Esophagus squamous epithelium (tissue), 5 donors: ENCODE measurements at places on chromosomes 1 and 21.

DNA sequence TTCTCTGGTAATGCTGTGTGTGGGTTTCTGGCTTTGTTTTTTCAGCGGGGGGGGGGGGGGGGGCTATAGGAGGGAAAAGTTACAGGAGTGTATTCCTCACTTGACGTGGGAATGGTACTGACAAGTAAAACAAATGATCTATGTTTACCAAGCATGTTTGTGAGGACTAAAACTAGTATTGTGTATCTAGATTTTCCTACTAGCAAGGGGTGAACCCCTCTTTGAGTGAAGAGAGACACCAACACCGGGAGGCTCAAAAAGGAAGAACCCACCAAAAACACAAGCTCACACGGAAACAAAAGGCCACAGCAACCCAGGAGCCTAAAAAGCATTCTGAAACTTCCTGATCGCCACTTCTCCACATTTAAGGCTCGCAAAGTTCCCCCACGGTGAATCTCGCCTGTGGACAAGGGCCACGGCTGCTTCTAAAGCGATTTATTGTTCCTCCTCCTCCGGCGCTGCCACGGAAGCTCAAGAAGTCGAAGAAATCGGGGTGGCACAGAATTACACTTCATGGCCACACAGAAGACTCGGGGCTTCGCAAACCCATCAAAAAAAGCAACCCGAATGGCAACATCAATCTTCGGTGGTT, 703 bp downstream of the PUM1 start:
- no peak for DNase-seq

- no peak for DNase-seq
Observed at GRCh38 chr1:203823306-203823705, 27.9 kb downstream of the ZBED6 start.

DNA sequence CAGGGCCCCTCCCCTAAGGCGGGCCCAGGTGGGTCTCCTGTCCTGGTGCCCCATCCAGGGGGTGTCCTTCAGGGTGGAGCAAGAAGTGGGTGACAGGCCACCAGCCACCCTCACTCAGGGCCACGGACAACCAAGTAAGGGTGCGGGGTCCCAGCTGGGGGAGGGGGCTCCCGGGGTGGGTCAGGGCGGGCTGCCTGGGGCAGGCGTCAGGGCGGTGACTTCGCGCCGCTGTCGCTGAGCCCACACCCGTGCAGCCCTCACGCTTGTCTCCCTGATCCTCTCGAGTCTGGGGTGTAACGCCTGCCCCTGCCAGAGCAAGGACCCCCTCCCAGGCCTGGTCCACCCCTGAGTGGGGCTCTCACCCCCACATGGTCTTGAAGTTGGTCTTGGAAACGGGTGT, 22.2 kb downstream of the ARHGEF16 start:
- DNase-seq: no peak

DNA sequence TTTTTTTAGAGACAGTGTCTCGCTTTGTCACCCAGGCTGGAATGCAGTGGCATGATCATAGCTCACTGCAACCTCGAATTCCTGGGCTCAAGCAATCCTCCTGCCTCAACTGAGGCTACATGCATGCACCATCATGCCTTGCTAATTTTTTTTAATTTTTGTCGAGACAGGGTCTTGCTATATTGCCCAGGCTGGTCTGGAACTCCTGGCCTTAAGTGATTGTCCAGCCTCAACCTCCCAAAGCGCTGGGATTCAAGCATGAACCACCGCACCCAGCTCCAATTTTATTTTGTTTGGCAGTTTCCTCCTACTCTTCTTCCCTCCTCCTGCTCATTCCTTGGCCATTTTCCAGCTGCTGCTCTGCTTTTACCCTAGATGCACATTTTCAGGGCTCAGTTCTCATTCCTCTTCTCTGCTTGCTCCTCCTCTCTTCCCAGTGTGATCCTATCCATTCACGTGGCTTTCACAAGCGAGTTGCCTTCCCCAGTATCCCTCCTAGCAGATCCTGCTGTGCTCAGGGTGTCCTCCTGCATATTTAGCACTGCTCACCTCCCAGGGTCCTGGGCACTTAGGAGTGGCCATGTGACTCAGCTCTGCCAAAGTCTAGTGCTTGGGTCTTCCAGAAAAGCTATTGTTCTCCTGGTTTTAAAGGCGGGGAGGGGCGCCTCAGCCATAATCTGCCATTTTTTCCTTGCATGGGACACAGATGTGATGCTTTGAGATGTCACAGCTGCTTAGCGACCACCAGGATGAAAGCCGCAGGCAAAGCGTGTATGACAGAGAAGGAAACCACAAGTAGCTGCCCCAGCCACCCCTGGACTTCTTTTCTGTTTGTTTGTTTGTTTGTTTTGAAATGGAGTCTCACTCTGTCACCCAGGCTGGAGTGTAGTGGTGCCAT, 33.7 kb downstream of the PSEN2 start:
- no peak for DNase-seq

DNA sequence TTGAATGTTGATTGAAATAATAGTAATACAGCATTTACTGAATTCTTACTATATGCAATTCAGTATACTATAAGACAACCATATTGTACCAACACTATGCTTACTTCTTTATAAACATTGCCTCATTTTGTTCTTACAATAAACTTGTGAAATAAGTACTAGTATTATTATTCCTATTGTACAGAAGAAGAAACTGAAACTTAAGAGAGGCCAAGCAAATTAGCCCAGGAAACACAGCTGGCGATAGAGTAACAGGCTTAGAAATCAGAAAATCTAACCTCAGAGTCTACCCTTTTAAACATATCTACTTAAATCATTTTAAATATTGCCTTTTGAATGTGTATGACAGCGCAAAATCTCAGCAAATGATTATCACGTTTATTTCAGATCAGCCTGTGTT, 41.7 kb downstream of the FASLG start:
- no peak for DNase-seq

GRCh38 chr1:40316595-40317393, at the start of gene COL9A2:
COL9A2 (minus strand) TSS chr1:40317286; CDS start chr1:40317197, 89 bp downstream.
- no peak for DNase-seq

GRCh38 chr1:229237320-229237719, 33.6 kb upstream of the RAB4A start:
- DNase-seq: no peak

DNA sequence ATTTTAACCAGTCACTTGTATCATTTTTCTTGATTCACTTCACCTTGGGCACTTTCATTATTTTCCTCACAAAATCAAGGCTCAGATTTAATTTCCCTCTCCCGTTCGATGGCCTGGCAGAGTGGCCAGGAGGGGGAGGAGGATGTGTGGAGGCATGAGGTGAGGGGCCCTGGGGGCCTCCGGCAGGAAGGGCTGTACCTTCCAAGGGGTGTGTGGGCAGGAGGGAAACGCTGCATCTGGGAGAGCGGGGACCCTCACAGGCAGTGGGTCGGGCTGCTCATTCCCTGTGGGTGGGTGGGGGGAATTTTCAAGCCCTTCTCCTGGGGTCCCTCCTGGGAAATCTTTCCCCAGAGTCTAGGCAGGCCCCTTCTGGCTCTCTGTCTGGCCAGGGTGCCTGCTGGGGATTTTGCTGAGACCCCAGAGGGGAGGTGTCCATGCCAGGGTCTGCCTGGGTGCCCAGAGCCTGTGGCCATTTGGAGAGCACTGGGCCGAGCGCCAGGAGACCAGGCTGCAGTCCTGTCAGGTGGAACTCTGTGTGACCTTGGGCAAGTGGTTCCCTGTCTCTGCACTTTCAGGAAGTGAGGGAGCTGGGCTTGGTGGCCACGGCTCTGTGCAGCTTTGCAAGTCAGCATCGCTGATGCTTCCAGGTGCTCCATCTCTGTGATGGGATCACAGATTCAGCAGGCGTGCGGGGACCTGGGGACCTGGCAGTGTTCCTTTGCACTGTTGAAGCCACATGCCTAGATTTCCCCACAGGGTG, 81.9 kb upstream of the C1orf174 start:
- no peak for DNase-seq

DNA sequence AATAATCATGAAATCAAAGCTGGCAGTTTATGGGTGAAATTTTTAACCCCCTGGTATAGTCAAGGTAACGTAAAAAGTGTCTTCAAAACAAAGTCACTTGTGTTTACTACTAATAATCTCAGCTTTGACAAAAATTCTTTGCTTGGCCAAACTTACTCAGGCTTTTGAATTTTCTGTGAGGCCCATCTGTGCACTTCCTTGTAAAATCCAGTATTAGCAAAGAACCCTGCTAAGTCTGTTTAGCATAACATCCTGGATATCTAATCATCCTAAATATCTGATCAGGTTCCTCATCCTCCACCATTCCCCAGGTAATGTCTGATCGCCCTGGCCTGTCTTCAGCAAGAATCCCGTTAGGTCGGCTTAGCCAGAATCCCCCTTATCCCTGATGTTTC, 3.0 kb downstream of the LYST start:
- no peak for DNase-seq

- no peak for DNase-seq
Observed at GRCh38 chr1:55673416-55673815, 458.3 kb upstream of the USP24 start.

DNA sequence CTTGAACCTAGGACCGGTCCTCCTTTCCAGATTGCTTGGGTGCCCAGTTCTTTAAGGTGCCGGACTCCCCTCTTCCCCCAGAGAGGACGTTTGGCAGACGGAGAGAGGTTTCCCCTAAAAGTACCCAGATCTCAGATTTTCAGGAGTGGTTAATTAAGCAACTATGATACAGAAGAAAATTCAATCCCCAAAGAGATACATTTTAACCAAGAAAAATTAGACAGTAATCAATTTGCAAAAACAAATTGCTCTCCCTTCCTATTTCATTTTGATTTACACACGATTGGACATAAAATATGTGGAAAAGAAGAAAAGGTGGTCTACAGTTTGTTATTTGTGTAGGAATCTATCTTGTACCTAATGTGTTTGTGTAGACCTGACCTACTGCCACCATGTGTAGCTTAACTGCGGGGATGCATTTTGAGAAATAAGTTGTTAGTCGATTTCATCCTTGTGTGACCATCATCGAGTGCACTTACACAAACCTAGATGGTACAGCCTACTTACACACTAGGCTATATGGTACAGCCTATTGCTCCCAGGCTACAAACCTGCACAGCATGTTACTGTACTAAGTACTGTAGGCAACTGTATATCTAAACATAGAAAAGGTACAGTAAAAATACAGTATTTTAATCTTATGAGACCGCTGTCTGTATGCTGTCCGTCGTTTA, 755 bp downstream of the RPAP2 start:
- no peak for DNase-seq

- no peak for DNase-seq
Observed at GRCh38 chr1:27410709-27411108, 18.3 kb downstream of the GPR3 start.

DNA sequence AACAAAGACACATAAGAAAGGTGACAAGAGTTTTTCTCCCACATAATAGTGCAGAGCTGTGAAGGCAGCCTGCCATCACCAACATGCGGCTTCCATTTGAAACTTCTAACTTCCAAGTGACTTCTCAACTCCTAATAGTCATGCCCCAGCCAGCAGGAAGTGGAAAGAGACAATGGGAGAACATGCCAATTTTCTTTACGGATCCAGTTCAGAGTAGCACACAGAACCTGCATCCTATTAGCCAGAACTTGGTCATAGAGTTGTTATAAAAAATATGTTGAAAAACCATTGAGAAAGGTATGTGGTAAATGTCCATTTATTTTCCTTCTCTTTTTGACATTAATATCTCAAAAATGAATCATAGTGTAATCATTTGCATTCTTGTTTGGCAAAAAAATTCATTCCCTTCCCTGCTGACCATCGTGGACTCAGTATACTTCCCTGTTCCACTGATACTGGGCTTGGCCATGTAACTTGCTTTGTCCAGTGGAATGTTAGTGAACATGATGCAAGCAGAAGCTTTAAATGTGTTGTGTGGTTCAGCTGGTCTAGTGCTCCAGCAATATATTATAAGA, 197.4 kb downstream of the SEC16B start:
- DNase-seq: no peak

DNA sequence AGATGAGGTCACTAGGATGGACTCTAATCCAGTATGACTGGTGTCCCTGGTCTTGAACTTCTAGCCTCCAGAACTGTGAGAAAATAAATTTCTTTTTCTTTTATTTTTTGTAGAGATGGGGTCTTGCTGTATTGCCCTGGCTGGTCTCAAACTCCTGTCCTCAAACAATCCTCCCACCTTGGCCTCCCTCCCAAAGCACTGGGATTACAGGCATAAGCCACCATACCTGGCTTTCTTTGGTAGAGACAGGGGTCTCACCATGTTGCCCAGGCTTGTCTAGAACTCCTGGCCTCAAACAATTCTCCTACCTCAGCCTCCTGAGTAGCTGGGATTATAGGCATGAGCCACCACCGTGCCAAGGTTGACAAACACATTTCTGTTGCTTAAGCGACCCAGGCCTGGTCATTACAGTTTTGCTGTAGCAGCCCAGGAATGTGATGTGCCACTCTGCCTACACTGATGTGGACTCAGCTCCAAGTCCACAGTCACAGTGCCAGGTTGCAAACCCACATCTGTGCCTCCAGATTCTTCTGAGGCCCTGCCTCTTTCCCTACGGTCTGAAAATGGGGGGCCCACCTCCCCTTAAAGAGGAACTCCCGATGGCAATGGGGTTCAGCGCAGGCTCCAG, 15.9 kb downstream of the PYCR2 start:
- DNase-seq: no peak

GRCh38 chr1:178277793-178278530, 184.1 kb downstream of the RASAL2 start:
- no peak for DNase-seq

DNA sequence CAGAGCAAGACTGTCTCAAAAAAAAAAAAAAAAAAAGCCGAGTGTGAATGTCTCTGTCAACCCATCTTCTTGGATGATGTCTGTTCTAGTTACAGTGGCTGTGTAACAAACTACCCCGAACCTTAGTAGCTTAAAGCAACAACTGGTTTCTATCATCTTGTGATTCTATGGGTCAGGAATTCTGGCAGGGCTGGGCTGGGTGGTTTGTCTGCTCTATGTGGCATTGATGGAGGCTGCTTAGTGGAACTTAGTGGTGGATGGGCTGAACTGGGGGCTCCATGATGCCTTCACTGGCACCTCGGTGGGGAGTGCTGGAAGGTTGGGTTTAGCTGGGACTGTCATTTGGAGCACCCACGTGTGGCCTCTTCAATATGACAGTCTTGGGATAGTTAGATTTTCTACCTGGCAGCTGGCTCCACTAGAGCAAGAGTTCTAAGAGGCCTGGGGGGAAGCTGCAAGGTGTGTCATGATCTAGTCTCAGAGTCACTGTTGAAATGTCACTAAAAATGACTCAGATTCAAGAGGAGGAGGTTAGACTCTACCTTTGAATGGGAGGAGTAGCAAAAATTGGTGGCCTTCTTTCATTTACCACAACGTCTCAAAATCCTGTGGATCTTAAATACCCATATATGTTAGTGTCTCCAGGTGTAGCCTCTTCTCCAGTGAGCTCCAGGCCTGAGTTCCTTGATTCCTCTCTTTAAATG, 18.6 kb downstream of the ACOT11 start:
- no peak for DNase-seq
